ENCODE measurements at places on chromosomes 5 and 9. TPM values are rescaled to one million over a fixed set of nuclear protein-coding genes. Genes with fewer than 3 reads are reported as not detected.
A peak's percentile ranks its signal among the peaks of the same experiment; 100 is the strongest.

- DNase-seq = no peak
- no peaks in the 10 kb centered on the region for H3K27me3 ChIP-seq
- H3K36me3 ChIP-seq = no peaks in the 10 kb centered on the region
- H3K4me1 ChIP-seq = peaks cover 6% of the 10 kb centered on the region
Measured at GRCh38 chr9:122941582-122942234, 888 bp downstream of the RABGAP1 start.

GRCh38 chr9:87338088-87338989 lies 159.3 kb upstream of the DAPK1 start:
- DNase-seq = no peak
- H3K4me3 ChIP-seq = no peak overlapping the region
- no peaks in the 10 kb centered on the region for H3K27me3 ChIP-seq
- peak overlapping the region; percentile 38 for H3K27ac ChIP-seq
- peaks cover 3% of the 10 kb centered on the region for H3K4me1 ChIP-seq

- no peak for DNase-seq
- no peaks in the 10 kb centered on the region for H3K27me3 ChIP-seq
- H3K4me3 ChIP-seq = no peak overlapping the region
- no peaks in the 10 kb centered on the region for H3K4me1 ChIP-seq
- no peaks in the 10 kb centered on the region for H3K36me3 ChIP-seq
Measured at GRCh38 chr5:73776405-73776804, 150.4 kb downstream of the ARHGEF28 start.

DNA sequence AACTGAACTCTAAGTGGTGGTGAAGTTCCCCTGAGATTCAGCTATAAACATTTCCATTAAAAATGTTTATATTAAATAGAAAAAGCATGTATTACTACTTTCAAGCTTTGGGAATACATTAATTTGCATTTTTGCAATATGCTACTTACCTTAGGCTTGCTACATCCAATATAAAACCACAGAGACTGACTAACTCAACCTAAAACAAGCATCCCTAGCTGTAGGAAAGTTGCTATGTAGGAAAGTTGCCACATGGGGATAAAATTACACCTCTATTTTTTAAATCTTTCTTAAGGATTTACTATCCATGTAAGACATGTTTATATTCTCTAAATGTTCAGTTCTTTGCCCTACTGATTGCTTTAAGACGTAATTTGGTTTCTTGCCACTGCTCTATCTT lies 12.8 kb downstream of the SCAMP1 start:
- H3K27me3 ChIP-seq = no peaks in the 10 kb centered on the region
- H3K36me3 ChIP-seq = no peaks in the 10 kb centered on the region
- H3K27ac ChIP-seq = no peak overlapping the region
- H3K4me3 ChIP-seq = no peak overlapping the region

GRCh38 chr5:153714798-153715197 lies 224.3 kb downstream of the GRIA1 start:
- no peaks in the 10 kb centered on the region for H3K36me3 ChIP-seq
- no peak overlapping the region for H3K4me3 ChIP-seq
- H3K4me1 ChIP-seq = no peaks in the 10 kb centered on the region
- no peaks in the 10 kb centered on the region for H3K27me3 ChIP-seq
- H3K27ac ChIP-seq = no peak overlapping the region

GRCh38 chr9:28678097-28678496 lies 1104.8 kb upstream of the C9orf72 start:
- H3K27ac ChIP-seq = no peak overlapping the region
- H3K4me3 ChIP-seq = no peak overlapping the region
- DNase-seq = no peak
- H3K36me3 ChIP-seq = no peaks in the 10 kb centered on the region

- H3K4me3 ChIP-seq = no peak overlapping the region
- no peaks in the 10 kb centered on the region for H3K4me1 ChIP-seq
- H3K27me3 ChIP-seq = no peaks in the 10 kb centered on the region
- no peak overlapping the region for H3K27ac ChIP-seq
- no peak for DNase-seq
Measured at GRCh38 chr5:127840809-127841208, 137.6 kb downstream of the CCDC192 start.

DNA sequence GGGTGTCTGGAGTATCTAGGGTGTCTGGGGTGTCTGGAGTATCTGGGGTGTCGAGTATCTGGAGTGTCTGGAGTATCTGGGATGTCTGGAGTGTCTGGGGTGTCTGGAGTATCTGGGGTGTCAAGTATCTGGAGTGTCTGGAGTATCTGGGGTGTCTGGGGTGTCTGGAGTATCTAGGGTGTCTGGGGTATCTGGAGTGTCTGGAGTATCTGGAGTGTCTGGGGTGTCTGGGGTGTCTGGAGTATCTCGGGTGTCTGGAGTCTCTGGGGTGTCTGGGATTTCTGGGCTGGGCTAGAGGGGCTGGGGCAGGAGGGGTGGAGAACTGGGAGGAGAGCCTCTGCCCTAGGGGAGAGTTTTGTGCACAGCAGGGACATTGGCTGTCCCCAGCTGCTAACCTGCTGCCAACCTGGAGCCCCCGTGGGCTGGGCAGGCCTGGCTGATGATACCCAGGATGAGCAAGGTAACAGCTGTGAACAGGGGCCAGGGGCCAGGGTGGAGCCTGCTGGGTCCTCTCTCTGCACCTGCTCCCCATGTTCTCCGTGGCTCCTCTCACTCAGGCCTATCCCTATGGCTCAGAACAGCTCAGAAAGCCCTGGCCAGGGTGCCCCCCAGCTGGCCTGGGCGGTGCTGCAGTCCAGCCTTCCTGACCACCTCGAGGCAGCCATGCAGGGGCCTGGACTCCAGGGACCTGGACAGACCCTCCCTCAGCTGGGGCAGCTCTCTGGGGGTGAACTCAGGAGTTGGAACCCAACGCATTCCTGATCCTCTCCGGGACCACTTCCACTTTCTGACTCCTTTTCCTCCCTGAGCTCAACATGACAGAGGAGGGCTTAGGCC lies 29.9 kb downstream of the LHX3 start:
- H3K4me3 ChIP-seq = no peak overlapping the region
- H3K27me3 ChIP-seq = no peaks in the 10 kb centered on the region
- no peaks in the 10 kb centered on the region for H3K36me3 ChIP-seq
- H3K27ac ChIP-seq = no peak overlapping the region
- no peaks in the 10 kb centered on the region for H3K4me1 ChIP-seq

GRCh38 chr5:132656774-132657355 lies 1.1 kb upstream of the IL13 start:
- H3K4me3 ChIP-seq = no peak overlapping the region
- no peak overlapping the region for H3K27ac ChIP-seq
- no peaks in the 10 kb centered on the region for H3K27me3 ChIP-seq
- H3K4me1 ChIP-seq = peaks cover 4% of the 10 kb centered on the region
- no peak for DNase-seq
- H3K36me3 ChIP-seq = no peaks in the 10 kb centered on the region

DNA sequence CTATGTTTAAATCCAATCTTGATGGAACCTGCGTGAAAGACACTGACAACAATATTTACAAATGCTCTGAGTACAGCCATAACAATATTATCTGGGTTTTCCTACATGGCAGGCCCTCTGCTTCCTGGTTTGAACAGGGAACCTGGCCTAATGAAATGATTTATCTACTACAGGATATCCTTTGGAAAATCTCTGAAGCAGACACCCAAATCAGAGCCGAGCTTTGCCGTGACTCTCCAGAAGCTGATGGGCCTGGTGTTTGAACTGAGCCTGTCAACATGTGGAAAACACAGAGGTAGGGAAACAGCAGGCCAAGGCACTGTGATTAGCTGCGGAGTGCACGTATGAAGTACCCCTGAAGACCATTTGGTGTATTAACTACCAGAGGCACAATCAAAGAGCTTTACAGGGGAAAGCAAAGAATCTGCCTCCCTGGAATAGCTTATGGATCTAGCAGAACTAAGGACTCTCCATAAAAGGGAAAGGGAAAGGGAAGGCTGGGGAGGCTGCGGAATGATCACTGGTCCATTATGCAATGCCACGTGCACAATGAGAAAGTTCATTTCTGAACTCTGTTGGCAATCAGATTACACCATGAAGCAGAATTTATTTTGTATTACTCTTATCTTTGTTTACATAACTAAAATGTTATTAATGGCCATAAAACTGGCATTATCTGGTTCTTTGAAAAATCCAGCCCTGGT lies 321.9 kb downstream of the EBF1 start:
- no peaks in the 10 kb centered on the region for H3K27me3 ChIP-seq
- peaks cover 17% of the 10 kb centered on the region for H3K4me1 ChIP-seq
- no peaks in the 10 kb centered on the region for H3K36me3 ChIP-seq
- no peak overlapping the region for H3K4me3 ChIP-seq

DNA sequence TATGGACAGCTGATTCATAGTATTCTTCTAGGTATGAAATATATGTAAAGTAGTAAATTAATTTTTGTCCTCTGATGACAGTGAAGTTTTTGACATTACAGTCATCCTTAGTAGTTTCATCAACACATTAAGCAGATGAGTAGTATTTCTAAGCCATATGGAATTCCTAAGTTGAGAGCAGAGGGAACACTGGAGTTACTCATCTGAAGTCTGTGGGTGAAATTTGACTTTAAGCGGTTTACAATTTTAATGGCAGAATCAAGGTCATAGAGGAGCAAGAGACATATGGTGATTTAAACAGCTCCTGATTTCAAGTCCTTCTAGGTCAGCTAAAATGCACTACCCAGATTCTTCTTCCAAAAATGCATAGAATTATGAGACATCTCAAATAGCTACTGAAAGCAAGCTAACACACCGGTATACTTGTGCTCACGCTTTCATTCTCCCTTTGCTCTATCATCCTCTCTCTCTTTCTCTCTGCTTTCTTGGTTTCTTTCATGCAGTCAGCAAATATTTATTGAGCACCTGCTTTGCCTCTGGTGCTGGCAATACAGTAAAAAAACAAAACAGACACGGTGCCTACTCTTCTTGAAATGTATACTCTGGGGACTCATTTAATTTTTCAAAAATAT lies 235.9 kb downstream of the FER start:
- no peak overlapping the region for H3K4me3 ChIP-seq
- no peak for DNase-seq
- H3K36me3 ChIP-seq = no peaks in the 10 kb centered on the region
- no peak overlapping the region for H3K27ac ChIP-seq
- no peaks in the 10 kb centered on the region for H3K4me1 ChIP-seq
- no peaks in the 10 kb centered on the region for H3K27me3 ChIP-seq

GRCh38 chr5:167893271-167893670 lies 398.2 kb upstream of the WWC1 start:
- no peaks in the 10 kb centered on the region for H3K4me1 ChIP-seq
- no peaks in the 10 kb centered on the region for H3K27me3 ChIP-seq
- no peak overlapping the region for H3K27ac ChIP-seq
- DNase-seq = no peak

The HINT2 gene
- 29.4 TPM for total RNA-seq

The CTXN3 gene
- not detected for total RNA-seq

The DBH gene
- not detected for total RNA-seq

The PRDM9 gene
- total RNA-seq = not detected

The GOLGA1 gene
- 20.2 TPM for total RNA-seq

The CCL27 gene
- total RNA-seq = 0.48 TPM
